ENCODE measurements at places on chromosomes 6 and 20. TPM values are rescaled to one million over a fixed set of nuclear protein-coding genes. Genes with fewer than 3 reads are reported as not detected.

The SYNDIG1 gene
- 1.9 TPM for total RNA-seq

The SLC35F1 gene
- total RNA-seq: not detected

The TTK gene
- total RNA-seq: 20.5 TPM

The VWA7 gene
- 0.72 TPM for total RNA-seq

The NT5E gene
- total RNA-seq: 33.2 TPM

The PRSS35 gene
- not detected for total RNA-seq

The GFRA4 gene
- not detected for total RNA-seq

The TRIM10 gene
- total RNA-seq: not detected

The HLA-DRA gene
- not detected for total RNA-seq

The CRISP2 gene
- total RNA-seq: not detected

The AVP gene
- not detected for total RNA-seq

The FRS3 gene
- 2.9 TPM for total RNA-seq

The GTPBP2 gene
- 21.1 TPM for total RNA-seq

The XKR7 gene
- 0.02 TPM for total RNA-seq

The ZFP57 gene
- total RNA-seq: not detected

The BPIFB4 gene
- not detected for total RNA-seq

The MTCH1 gene
- total RNA-seq: 132 TPM

The LKAAEAR1 gene
- 2.3 TPM for total RNA-seq

The MCHR2 gene
- not detected for total RNA-seq

The CLDN20 gene
- not detected for total RNA-seq

The MKKS gene
- 17.6 TPM for total RNA-seq

The NINL gene
- 17.2 TPM for total RNA-seq

The MEI4 gene
- not detected for total RNA-seq

The RFX6 gene
- not detected for total RNA-seq

The CRIP3 gene
- 0.51 TPM for total RNA-seq

The CCN6 gene
- not detected for total RNA-seq

The CLPSL2 gene
- 1.0 TPM for total RNA-seq

The NHLRC1 gene
- 1.8 TPM for total RNA-seq

The RGS17 gene
- 7.4 TPM for total RNA-seq

The GDAP1L1 gene
- 0.07 TPM for total RNA-seq

The NRSN1 gene
- total RNA-seq: not detected

The CDC40 gene
- 7.9 TPM for total RNA-seq

The HLA-DOB gene
- 0.20 TPM for total RNA-seq

The NOX3 gene
- total RNA-seq: not detected

The BMP2 gene
- 0.29 TPM for total RNA-seq

The NHSL1 gene
- 3.6 TPM for total RNA-seq

The HLA-DRB5 gene
- not detected for total RNA-seq

The CFAP206 gene
- 0.99 TPM for total RNA-seq

The HM13 gene
- total RNA-seq: 240 TPM

Measured in A549 treated with Mapracorat at 1 μM for 4 hours (cell line).